Stimulated activated CD4-positive, alpha-beta T cell treated with anti-CD3 and anti-CD28 coated beads, Interleukin-1b, Interleukin-23, amount 100 ng/mL, for 48 hours (primary cell): ENCODE measurements at places on chromosomes 5 and 9.

DNA sequence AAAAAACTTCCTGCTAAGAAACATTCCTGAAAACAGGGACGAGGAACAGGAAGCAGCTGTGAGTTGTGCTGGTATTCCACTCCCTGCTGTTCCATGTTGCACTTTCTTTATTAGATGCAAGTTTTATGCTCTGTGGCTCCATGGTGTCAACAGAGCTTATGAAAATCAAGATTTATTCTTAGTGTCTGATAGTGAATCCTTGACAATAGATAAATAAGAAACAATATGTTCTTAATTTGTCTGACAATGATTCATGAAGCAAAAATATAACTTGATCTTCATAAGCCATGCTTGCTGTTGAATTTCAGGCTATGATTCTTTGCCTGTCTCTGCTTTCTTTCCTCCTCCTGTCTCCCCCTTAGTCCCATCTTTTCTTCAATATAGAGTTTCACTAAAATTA, 119.6 kb downstream of the DROSHA start:
- DNase-seq = no peak

DNA sequence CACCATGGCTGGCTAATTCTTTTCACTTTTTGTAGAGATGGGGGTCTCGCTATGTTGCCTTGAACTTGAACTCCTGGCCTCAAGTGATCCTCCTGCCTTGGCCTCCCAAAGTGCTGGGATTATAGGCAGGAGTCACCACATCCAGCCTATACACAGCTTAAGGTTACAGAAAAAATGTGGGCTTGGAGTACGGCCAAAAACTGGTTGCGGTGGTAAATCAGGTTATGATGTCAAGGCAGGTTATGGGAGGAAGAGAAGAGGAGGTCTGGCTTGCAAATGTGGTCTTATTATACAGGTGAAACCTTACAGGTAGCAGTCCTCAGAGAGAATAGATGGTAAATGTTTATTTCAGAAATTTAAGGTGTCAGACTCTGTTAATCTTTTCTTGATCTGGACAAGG, 30.7 kb upstream of the SYK start:
- DNase-seq = no peak

DNA sequence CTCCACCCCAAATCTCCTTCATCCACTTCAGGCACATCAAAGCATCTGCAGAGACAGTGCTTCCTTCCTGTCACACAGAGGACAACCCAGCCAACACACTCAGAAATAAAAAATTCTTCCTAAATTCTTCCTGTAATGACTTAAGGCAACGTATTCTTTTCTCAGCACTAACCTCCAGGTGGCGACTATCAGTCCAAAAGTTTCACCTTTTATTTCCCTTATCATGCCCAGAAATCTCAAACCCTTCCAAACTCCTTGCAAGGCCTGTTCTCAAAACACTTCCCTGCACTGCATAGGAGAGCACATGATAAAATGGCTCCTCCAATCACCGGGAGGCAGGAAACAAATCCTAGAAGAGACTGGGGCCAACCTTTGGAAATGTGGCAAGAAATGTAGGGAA, 35.1 kb downstream of the SLIT3 start:
- no peak for DNase-seq

DNA sequence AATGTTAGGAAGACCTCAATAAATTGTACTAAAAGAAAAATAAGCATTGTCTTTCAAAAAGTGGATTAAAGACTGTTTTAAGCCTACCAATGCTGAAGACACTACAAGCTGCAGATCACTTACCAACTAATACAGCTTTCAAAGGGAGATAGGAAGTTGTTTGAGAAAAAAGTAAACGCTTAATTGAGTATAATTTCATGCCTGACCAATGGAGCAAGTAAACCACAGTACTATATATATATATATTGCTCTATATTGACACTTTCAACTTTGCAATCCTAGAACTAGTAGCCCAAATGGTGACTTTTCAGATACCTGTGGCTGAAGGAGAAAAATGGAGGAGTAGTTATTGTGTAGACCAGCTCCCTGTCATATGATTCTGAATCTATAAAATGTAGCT, 85.7 kb downstream of the FREM1 start:
- no peak for DNase-seq

DNA sequence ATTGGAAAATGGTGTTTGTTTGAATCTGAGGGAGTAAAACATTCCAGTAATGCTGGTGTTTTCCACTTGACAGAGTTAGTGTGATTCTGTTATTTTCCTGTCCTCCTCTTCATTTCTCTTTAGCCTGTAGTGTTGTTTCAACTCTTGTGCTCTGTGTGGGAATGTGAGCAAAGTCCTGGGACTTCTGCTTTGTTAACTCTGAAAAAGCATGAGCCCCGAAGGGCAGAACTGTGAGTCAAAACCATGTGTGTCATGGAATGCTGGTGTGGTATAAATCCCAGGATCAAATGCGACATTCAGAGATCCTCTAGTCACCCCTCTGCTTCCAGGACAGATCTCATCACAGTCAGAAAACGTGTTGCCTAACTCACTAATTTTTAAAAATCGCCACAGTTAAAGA, 8.9 kb downstream of the F2R start:
- DNase-seq = no peak

DNA sequence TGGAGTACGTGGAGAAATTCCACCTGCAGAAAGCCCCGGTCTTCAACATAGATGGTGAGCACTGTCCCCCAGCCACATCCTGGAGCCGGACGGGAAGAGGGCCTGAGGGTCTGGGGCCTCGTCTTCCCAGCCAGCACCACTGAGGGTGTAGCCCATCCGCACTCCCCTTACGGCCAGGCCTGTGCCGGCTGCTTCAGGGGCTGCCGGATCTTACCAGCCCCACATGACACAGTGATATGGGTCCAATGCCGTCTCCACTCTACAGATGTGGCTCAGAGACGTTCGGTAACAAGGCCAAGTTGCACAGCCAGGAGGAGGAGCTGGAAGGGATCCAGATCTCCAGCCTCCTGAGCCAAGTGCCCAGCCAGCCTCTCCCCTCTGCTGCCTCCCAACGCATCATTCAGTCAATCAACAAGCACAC, 21.3 kb downstream of the GLT6D1 start:
- no peak for DNase-seq

DNA sequence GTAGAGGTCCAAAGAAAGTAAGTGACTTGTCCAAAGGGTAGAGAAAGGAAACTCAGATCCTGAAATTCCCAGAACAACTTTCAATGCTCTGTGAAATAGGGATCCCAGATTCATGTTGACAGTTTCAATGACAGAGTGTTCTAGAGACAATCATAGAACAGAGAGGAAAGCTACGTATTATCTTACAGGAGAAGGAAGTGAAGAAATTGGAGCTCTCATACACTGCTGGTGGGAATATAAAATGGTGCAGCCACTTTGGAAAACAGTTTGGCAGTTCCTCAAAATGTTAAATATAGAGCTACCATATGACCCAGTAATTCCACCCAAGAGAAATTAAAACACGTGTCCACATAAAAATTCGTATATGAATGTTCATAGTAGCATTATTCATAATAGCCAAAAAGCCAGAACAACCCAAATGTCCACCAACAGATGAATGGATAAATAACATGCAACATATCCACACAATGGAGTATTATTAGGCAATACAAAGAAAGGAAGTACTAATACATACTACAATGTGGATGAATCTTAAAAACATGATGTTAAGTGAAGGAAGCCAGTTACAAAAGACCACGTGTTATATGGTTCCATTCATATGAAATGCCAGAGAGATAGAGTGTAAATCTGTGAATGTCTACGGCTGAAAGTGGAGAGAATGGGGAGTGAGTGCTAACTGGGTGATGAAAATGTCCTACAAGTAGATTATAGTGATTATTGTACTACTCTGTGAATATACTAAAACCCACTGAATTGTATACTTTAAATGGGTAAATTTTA, 197.1 kb downstream of the NTRK2 start:
- DNase-seq = no peak

GRCh38 chr9:112764344-112764743, 13.8 kb downstream of the SNX30 start:
- DNase-seq = no peak

DNA sequence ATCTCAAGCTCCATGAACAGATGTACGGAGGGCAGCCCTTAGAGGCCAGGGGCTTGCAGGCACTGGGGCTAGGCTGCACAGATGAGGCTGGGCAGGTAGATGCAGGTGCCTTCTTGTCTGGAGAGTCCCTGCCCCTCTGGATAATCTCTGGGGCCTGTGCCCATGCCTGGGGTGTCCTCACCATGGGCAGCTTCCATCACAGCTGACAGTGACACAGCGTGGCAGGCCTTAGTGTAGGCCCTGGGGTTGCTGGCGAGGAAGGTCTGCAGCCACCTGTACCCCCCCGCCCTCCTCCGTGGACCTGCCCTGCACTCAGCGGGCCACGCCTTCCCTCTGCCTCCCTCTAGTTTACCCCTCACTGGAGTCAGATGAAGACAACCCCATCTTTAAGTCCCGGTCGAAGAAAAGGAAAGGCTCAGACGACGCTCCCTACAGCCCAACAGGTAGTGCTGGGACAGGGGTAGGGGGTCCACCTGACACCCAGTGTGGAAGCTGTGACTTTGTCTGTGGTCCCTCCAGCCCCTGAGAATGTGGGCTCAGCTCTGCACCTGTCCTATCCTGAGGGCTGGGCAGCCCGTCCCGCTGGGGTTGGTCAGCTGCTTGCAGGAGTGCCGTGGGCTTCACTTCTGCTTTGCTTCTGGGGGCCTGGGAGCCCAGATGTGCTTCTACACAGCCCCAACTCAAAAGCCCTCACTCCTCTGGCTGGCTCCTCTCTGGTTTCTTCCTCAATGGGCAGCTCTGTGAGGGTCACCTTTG, 98.4 kb downstream of the PHF2 start:
- no peak for DNase-seq

GRCh38 chr9:69158471-69158870, 15.6 kb upstream of the TJP2 start:
- no peak for DNase-seq

DNA sequence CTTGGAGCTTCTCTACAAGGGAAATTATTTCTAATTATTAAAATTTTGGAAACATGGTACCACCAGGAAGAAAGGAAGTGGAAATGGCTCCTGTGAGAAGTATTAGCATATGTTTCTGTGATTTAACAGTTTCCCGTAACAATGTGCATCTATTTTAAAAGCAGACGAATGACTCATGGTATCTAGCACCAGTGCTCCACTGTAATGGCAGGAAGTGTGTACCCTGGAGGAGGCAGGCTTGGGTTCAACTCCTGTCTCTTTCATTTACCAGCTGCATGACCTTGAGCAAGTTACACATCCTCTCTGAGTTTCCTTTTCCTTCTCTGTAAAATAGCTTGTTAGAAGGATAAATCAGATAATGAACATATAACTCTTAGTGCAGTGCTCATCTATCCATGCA, 41.0 kb upstream of the ANGPTL2 start:
- peak; percentile 11 for DNase-seq
